ENCODE measurements at places on chromosomes 6 and 20.

- no peak for DNase-seq
Measured at GRCh38 chr20:48266571-48266970, 481.3 kb upstream of the SULF2 start.

- DNase-seq, result no peak
Measured at GRCh38 chr6:52139985-52140680, 46.0 kb upstream of the IL17A start.

DNA sequence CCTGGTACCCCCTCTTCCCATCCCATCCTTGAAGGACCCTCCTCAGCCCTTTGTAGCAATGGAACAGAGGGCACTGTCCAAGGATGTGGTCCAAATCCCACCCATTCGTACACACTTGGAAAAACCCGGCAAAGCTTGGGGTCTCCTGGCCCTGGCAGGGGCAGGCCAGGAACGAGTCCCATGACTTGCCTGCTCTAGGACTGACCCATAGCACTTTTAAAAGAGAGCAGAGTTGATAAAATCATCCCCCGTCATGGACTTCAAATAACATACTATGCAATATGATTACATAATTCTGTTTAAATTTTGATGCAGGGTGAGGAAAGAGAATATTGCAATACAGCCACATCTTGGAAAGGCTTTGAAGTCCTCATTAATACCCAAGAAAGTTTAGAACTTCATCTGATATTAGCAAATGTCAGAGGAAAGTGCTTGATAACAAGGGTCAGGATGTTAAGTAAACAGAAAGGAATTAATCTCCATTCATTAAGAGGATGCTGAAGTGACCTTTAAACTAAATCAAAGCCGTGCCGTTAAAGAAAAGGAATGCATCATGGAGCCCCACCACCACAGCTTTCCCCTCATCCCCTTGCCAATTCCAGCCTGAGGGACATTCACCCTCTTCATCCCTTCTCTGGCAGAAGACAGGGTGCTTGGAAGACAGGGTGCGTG lies 60.7 kb upstream of the NXT1 start:
- DNase-seq, result no peak

DNA sequence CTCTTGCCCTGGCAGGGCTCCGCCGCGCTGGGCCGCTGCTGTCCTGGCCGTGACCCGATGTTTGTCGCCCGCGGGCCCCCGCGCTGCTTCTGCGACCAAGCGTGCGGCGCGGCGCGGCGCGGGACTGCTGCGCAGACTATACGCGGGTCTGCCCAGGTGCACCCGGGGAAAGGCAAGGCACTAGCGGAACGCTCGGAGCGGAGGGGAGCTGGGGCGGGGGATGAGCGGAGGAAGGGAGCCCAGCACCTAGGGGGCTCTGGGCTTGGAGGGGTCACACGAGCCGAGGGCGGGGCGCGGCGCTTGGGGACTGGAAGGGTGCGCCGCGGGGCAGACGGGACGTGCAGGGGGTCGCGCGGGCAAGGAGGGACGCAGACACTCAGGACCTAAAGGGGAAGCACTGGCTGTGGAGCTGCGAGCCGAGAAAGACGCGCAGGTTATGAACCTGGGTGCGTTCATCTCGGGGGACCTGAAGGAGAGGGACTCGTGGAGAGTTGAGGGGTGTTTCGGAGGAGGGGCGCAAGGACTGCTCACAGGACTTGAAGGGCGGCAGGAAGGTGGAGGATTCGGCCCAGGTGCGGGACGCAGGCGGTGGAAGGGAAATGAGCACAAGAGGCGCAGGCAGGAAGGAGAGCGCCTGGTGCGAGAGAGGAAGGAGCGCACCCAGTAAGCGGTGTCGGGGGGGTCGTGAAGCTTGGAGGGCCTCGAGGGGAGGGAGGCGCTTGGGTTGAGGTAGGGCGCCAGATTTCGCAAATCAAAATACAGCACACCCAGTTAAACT lies 40.8 kb upstream of the ZNFX1 start:
- peak; percentile 9 for DNase-seq

DNA sequence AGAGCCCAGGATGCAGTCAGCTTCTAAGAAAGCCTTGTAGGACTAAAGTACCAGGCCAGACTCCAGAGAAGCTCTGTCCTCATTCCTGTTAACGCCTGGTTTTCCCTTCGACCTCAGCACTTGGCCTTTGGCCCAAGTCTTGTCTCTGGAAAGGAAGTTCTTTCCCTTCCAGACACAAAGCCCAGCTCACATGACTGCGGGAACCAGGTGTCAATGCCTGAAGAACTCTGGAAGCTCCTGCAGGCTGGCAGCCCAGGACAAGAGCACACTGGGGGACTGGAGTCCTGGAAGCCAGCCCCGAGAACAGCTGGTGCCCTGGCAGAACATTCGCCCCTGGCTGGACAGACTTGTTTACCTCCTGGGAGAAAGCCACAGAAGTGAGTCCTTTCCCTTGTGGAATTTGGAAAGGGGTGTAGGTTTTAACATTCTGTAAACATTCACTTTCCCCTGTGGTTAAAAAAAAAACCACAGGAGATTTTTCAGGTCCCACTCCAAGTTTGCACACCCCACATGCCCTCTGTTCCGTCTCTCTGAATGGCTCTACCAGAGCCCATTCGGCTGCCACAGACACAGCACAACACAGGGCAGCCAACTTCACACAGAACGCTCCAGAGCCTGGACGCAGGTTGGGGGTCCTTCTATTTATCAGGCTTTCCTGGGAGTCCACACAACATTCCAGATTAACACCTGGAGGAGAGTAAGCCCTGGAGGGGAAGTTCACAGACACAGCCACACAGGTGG lies 18.1 kb downstream of the ACSS1 start:
- no peak for DNase-seq

DNA sequence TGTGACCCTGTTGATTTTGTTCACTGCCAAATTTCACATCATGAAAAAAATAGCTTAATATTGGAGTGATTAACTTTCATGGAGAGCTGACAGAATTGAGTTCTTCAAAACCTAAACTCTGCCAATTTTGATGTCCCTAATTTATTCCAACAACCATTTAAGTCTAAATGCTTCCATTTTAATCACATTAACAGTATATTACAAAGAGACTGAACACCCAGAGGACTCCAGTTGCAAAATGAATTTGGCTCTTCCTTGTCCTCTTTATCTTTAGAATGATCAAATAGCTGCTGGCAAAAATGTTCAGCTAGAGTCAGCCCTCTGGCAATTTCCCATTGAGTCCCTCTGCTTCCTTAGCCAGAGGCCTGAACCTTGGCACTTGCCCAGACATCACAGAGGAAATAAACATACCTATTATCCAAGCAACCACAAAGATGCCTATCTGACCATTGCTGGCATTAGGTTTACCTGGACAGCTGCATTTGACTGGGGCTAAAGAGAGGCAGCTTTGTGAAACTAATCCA lies 299.0 kb upstream of the STXBP5 start:
- DNase-seq, result no peak

DNA sequence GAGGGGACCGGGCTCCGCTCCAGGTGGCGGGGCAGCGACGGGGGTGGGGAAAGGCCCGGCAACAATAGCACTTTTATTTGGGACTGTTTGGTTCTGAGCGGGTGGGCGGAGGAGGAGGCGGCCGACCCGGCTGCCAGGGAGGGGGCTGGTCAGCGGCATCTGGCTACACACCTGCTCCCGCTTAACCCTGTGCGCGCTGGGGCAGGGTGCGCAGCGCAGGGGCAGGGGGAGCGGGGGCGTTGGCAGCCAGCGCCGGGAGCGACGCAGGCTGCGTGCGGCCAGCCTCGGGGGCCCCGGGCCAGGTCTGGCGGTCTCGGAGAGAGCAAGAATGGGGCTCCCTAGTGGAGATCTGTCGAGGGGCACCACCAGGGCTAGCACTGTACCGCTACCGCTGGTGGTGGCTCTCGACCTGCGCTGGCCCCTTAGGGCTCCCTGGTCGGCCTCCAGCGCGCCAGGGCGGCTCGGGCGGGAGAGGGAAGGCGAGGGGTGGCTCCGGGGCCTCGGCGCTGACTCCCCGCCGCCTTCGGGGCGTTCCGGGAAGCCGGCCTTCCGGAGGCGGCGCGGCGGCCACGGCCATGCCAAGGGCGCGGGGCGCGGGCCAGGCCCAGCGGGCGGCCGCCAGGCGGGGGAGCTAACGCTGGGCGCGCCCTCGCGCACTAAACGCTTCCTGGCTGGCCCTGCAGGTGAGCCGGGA lies 92.4 kb downstream of the NCR2 start:
- DNase-seq, result no peak

DNA sequence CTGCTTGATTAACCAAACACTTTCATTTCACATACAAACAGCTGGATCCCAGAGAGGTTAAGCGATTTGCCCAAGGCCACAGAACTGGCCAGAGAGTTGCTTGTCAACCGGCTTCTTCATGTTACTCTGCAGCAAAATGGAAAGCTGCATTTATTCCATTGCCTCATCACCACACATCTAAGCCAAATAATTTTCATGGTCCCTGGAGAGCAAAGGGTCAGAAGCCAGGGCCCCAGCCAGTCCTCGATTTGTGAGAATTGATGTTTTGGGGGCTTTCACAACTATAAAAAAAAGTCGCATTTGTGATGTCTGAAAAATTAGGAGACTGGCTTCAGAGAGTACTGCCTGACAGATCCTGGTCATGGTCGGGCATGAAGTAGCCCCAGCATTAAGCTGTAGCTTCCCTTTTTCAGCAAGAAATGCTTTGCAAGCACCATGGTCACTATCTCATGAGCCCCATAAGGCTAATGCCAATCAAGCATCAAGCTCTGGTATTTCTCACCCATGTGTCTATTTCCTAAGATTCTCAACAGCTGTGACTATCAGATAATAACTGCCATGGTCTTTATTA lies 95.8 kb downstream of the BANF2 start:
- no peak for DNase-seq

DNA sequence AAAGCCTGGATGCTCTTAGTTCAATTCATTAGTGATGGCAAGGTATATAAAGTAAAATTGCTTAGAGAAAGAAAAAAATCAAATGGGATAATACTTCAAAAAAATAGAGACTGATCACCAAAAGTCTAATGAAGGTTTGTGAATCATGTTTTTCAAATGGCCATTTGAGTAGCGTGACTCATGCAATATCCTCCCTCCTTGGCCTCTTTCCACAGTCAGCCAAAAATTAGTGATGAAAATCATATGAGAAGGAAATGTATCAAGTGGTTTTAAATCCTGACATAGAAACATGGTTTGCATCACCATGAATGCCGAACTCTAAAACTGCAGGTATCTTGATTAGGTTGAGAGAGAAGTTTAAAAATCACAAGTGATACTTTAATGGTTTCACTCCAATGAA lies 1.2 kb upstream of the COL19A1 start:
- DNase-seq, result no peak

- no peak for DNase-seq
Measured at GRCh38 chr6:42555477-42556457, 8.1 kb upstream of the UBR2 start.

GRCh38 chr6:26115226-26115625 lies 28.0 kb downstream of the HFE start:
- no peak for DNase-seq

- DNase-seq, result no peak
Measured at GRCh38 chr6:29005183-29005885, at the start of gene ZNF311. Gene ZNF311, minus strand, starts transcription at chr6:29005315. Its CDS starts 1,361 bp downstream, at chr6:29003954.

DNA sequence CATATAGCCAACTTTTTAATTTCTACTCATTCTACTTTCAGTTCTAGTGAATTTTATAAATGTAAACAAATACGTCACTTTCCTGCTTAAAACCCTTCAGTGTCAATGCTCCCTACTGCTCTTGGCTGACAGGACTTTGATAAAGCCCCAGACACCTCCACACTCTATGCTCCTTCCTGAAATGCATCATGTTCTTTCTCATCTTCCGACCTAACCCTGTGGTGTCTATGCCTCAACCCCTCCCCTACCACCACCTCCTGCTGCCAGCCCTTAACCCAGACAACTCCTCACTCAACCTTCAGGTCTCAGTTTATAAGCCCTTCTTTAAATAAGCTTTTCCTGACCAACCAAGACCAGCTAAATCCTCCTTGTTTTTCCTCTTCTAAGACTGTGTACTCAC lies 19.1 kb downstream of the TLDC2 start:
- no peak for DNase-seq

- DNase-seq, result no peak
Measured at GRCh38 chr6:82567621-82568020, 204.0 kb downstream of the TPBG start.

- DNase-seq, result no peak
Measured at GRCh38 chr6:32070814-32071543, 32.8 kb downstream of the CYP21A2 start.

DNA sequence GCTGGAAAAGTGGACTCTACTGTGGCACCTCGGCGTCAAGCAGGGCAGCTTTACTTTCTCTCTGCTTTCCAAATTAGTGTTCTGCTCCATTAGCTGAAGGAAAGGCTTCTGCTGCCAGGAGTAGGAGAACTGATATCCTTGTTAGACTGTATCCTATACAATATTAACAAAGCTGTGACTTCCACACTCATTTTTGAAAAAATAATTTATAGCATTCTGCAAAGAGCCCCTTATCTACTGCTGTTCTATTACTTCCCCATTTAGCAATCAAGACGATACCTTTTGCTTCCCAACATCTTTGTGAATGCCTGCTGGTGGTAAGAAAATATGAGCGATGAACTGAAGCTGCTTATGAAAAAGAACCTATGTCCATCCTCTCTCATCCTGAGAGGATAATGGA lies 151.1 kb downstream of the UBE3D start:
- no peak for DNase-seq

DNA sequence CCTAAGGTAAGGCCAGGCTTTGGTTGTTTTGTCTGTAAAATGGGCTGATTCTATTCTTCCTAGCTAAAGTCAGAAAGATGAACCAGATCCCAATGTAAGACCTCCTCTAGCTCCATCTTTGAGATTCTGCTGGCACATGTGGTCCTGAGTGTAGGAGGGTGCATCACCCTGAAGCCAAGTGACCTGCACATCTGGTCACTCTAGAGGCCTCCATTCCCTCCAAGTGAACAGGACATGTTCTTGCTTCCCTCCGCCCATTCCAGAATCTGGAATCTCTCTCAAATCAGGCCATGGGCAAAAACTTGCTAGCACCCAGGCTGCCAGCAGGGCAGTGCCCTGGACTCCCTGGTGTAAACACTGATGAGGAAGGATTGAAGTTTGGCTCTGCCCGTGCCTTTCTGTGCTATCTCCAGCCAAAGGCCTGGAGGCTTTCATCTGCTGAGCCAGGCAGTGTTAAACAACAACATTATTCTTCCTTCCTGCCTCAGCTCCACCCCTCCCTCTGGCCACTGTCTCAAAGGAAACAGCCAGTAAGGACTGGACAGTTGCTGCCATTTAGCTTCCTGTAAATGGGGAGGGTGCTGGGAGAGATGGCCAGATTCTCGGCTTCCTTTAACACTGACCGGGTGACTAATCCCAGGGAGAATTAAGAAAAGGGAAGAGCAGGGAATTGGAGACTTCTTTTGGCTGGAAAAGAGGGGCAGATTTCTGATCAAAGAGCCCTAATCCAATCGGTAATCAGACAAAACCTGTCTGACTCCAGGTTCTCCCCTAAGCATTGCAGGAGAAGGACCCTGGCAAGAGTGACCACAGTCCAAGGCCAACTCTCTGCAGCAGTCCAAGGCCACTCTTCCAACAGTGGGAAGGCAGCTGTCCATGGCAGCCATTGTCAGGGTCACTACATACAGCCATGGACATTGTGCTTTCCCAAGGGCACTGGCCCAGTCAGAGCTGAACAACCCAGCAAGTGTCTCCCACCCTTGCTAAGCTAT lies 19.5 kb upstream of the ADGRF1 start:
- DNase-seq, result no peak

All from CD4-positive, alpha-beta T cell treated with Interferon gamma for 1 hour (primary cell).